Activated CD4-positive, alpha-beta T cell treated with anti-CD3 and anti-CD28 coated beads for 48 hours (primary cell): ENCODE measurements at places on chromosomes 3 and 15.

GRCh38 chr3:126263539-126263938 lies 83.2 kb upstream of the ALDH1L1 start:
- no peak for DNase-seq

DNA sequence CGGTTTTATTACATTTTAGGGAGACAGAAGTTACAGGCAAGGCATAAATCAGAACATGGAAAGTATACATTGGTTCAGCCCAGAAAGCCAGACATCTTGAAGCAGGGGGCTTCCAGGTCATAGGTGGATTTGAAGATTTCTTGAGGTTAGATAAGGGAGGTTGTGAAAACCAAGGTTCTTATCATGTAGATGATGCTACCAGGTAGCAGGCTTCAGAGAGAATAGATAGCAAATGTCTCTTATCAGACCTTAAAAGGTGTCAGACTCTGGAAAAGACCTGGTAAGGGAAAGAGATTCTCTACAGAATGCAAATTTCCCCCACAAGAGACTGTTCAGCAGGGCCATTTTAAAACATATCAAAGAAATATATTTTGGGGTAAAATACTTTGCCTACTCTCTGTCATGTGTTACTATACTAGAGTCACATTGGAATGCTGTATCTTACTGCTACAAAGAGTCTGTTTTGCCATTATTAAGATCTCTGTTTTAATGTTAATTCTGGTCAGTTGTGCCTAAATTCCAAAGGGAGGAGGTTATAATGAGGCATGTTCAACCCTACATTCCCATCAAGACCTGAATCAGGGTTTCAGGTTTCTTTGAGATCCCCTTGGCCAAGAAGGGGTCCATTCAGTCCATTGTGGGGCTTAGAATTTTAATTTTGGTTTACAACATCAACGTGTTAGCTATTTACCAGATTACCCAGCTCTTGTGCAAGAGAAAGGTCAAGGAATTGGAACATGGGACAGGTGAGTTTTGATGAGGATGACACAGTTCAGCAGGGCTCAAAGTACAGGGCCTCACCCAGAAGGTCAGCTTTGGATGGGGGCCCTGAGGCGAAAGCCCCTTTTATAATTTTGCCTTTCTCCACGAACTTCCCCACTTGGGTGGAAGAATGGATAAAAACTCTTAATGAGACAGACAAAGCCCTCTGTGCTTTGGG lies 36.0 kb upstream of the LYZL4 start:
- no peak for DNase-seq

DNA sequence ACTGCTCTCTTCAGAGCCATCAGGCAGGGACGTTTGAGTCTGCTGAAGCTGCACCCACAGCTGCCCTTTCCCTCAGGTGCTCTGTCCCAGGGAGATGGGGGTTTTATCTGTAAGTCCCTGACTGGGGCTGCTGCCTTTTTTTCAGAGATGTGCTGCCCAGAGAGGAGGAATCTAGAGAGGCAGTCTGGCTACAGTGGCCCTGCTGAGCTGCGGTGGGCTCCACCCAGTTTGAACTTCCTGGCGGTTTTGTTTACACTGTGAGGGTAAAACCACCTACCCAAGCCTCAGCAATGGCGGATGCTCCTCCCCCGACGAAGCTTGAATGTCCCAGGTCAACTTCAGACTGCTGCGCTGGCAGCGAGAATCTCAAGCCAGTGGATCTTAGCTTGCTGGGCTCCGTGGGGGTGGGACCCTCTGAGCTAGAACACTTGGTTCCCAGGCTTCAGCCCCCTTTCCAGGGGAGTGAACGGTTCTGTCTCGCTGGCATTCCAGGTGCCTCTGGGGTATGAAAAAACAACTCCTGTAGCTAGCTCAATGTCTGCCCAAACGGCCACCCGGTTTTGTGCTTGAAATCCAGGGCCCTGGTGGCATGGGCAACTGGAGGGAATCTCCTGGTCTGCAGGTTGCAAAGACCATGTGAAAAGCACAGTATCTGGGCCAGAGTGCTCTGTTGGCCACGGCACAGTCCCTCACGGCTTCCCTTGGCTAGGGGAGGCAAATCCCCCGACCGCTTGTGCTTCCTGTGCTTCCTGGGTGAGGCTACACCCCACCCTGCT lies 21.1 kb upstream of the ST6GAL1 start:
- peak; percentile 75 for DNase-seq

DNA sequence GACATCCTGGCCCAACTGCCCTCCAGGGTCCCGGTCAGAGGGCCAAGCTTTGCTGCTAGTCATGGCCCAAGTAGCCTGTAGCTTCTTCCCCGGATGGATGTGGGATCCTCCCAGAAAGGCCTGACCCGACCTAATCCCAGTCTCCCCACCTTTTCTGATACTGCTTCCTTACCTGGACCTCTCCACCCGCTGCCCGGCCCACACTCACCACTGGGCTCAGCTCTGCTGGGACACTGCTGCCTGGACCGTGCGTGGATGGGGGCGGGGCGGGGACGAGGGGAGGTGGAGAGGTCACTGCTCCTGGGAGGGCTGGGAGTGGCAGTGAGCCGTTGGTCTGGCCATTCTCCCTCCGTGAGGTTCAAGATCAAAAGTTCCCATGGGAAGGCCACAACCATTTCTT lies 40.3 kb upstream of the FURIN start:
- DNase-seq, result no peak

- no peak for DNase-seq
These were observed 34.6 kb downstream of the GLDN start for GRCh38 chr15:51375966-51376640.

DNA sequence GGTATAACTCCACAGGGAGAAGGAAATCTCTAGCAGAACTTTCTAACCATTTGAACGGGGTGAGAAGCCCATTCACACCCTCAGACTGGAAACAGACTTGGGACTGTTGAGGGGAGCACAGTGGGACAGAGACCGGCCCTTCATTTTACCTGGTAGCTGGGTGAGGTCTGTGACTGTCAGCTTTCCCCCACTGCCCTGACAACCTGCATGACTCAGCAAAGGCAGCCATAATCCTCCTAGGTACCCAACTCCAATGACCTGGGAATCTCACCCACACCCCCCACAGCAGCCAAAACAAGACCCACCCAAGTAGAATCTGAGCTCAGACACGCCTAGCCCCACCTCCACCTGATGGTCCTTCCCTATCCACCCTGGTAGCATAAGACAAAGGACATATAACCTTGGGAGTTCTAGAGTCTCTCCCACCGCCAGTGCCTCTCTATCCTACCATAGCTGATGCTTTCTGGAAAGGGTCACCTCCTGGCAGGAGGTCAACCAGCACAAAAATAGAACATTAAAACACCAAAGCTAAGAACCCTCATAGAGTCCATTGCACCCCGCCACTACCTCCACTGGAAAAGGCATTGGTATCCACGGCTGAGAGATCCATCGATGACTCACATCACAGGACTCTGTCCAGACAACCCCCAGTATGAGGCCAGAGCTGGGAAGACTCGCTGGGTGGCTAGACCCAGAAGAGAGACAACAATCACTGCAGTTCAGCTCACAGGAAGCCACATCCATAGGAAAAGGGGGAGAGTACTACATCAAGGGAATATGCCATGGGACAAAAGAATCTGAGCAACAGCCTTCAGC lies 28.0 kb downstream of the SENP7 start:
- DNase-seq, result no peak

GRCh38 chr3:162769564-162769963 lies 1273.0 kb downstream of the OTOL1 start:
- no peak for DNase-seq

- DNase-seq, result no peak
These were observed 9.2 kb downstream of the SLTM start for GRCh38 chr15:58924327-58924726.

DNA sequence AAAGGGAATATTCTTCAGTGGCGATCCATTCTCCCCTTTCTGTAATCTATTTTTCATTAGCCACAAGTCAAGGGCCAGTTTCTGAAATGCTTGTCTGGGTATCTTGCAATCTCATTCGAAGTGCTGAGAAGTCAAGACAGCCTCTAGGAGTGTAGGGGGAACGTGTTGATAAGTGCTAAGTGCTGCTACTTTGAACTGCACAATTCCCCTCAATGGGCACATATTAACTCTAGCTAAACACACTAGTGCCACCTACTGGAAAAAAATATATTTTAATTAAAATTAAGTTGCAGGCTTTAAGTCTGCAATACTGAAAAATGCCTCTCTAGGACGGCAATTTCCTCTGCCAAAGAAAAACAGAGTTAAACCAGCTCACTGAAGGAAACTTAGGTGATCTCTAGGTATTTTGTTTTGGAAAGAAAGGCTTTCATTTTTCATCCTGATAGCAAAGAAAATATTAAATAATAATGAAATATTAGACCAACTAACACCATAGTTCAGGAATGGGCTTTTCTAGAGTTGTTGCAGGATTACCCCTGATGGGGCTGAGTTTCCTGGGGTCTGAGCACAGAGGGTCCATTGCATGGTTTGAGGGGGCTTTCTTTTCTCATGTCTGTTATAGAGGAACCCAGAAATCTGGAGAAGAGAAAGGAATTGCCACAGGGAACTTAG lies 181.9 kb upstream of the KBTBD8 start:
- no peak for DNase-seq

DNA sequence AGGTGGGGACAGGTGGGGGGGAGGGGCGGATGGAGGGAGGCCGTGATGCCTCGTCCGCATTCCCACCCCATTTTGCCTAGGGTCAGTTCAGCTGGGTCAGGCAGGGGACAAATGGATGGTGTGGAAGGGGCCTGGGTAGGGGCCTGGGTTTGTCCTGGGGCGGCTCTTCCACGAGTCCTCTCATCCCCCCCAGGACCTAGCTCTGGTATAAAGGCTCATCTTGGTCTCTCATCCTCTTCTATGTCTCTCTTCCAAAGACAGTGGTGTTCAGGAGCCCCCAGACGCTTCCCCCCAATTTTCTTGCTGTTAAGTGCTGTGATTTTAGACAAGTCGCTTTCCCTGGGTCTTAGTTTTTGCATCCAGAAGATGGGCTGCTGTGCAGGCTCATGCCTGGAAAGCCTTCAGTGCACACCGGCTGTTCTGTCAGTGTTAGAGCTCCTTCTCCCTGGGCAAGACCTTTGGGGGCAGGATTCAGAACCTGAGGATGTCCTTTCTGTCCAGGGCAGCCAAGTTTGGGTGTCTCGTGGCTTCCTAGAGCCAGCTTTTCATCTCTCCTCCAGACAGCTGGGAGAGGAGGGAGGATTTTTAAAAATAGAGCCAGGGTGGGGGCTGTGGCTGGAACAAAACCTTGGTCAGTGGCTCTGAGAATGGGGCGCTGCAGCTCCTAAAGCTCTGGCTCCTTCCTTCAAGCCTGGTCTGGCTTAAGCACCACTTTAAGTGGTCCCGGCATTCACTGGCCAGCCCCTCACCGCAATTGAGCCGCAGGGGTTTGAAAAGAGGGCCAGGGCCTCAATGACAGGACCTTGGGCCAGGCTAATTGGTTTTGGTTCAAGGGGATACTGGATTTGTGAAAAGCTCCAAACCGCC lies 37.7 kb upstream of the POLG start:
- no peak for DNase-seq

DNA sequence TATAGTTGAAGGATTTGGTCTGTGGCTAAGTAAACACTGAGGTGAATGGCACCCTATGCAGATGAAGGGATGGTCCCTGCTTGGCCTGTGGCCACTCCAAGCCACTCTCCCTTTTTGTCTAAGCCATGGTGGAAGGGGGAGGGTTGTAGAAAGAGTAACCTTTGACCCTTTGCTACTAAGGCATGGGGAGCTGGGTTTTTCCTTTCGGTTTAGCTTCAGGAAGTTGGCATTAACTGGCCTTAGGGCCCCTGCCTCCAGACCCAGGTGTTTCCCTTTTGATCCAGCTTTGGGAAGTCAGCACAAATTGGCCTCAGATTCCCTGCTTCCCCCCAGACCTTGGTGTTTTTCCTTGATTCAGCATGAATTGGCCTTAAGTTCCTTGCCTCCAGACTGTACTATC lies 49.5 kb downstream of the EFCAB12 start:
- no peak for DNase-seq

DNA sequence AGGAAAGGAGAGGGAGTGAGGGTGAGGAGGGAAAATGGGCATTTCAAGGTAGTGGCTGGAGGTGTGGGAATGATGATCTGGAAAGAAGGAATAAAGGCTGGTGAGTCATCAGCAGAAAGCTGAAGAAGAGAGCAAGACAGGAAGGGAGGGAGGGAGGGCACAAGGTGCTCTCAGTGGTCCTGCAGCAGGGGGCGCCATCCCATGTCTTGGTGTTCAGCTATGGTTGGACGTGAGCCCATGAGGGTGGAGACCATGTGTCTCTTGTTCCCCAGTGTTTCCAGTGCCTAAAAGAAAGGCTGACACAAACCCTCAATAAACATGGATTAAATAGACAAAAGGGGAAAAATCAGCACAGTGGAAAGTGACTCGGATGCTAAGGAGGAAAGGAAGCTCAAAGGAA lies 228.5 kb downstream of the NTRK3 start:
- DNase-seq, result peak; percentile 6

GRCh38 chr3:157113832-157114505 lies 46.0 kb downstream of the CCNL1 start:
- no peak for DNase-seq

DNA sequence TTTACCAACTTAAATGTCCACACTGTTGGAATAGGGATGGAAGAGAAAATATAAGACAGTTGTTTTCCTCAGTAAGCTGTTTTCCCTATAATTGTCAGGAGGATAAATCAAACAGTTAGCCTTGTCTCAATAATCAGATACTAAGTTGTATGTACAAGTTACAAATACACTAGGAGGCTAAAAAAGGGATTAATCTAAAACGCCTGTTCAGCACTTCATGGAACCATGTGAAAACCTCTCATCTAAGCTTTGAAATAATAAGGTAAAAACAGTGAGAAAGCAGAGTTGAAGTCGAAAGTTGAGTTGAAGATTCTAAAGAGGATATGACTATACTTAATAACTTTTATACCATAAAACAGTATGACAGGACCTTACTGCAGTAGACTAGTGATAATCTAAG lies 62.0 kb downstream of the CALML4 start:
- DNase-seq, result no peak
